Activated T-cell treated with anti-CD3 and anti-CD28 coated beads, Interleukin-2, amount 50 U/mL, for 48 hours (primary cell): ENCODE measurements at places on chromosomes 3 and 15.
A peak's percentile ranks its signal among the peaks of the same experiment; 100 is the strongest.

GRCh38 chr3:165158011-165158410 lies 38.2 kb downstream of the SLITRK3 start:
- no peak for DNase-seq

DNA sequence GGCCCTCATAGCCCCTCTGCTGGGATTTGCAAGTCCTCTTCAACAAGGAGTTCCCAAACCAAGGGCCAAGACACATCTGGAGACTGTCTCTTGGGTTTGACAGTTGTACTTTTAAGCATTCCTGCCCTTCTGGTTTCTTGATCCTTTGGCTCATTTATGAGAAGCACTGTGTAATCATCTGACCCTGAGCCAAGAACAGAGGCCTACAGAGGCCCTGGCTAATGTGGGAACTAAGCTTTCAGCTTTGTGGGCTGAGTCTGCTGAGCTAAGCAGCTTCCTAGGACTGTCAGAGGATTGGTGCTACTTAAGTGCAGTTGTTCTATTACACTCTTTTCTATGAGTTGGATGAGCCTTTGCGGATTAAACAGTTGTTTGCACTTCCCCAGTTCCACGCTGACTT lies 178.3 kb downstream of the KBTBD8 start:
- no peak for DNase-seq

DNA sequence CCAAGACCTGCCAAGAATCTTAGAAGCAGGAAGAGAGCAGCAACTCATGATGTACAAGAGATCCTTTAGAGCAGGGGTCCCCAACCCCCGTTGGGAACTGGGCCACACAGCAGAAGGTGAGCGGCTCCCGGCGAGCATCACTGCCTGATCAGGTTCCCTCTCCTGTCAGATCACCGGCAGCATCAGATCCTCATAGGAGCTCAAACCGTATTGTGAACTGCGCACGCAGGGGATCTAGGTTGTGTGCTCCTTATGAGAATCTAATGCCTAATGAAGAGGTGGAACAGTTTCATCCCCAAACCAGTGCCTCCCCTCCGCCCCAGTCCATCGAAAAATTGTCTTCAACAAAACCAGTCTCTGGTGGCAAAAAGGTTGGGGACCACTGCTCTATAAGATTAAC lies 13.8 kb downstream of the SLC41A3 start:
- DNase-seq: no peak

- DNase-seq: no peak
Measured at GRCh38 chr3:50671331-50671730, 3.4 kb upstream of the DOCK3 start.

- DNase-seq: peak; percentile 52
Measured at GRCh38 chr15:94306700-94307650, 75.6 kb downstream of the MCTP2 start.

GRCh38 chr15:76866716-76867321 lies 38.3 kb downstream of the SCAPER start:
- no peak for DNase-seq
